ENCODE measurements at places on chromosomes 5 and 9.

DNA sequence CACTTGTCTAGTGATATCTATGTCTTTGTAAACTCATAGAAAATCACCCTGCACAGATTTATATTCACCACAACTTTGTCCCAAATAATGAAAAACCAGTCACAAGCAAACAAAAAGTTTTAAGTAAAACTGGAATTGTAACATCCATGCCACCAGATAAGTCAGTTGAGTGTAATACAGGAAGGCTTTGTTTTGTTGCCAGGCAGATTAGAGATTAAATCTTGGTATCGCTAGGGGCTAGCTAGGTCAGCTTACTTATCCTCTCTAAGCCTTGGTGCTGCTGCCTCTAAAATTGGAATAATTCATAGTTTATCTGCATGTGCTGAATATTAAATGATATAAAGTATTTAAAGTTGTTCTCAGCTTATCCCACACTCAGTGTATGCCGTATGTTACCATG is 1062.5 kb downstream of the CDH9 start:
- DNase-seq, result no peak

DNA sequence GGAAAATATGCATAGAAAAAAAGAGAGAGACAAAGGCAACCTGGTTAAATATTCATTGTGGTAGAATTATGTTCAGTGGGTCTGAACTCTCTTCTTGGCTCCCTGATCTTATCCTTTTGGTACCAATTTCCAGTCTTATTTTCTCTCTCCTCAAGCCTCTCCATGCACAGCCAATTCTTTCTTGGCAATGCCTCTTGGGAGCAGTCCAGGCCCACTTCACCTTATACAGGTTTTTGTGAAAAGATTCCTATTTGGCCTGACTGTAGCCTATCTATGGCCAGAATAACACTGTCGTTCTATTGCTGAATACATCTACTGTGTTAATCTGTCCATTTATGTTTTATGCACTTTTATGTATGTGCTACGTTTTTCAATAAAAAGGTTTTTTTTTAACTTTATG is 2.7 kb downstream of the ELOVL7 start:
- DNase-seq, result no peak

DNA sequence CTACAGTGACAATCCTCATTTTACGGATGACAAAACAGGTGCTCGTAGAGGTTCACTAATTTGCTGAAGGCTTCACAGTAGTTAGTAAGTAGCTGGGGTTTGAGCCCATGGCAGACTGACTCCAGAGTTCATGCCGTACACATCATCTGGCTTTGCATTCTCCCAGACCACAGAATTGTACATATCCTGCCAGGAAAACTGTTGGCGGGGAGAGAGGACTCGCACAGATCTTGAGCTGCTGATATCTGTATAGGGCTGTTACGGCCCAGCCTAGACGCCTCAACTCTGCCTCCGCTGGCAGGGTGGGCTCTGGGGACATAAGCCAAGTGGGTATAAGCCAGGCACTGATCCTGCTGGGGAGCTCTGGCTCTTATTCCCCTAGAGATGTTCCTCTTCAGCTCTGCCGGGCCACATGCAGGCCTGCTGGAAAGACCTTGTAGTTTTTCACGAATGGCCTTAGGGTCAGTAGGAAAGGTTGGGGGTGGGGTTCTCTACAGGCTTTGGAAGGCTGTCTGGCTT is 16.3 kb downstream of the LARP1 start:
- DNase-seq, result no peak

DNA sequence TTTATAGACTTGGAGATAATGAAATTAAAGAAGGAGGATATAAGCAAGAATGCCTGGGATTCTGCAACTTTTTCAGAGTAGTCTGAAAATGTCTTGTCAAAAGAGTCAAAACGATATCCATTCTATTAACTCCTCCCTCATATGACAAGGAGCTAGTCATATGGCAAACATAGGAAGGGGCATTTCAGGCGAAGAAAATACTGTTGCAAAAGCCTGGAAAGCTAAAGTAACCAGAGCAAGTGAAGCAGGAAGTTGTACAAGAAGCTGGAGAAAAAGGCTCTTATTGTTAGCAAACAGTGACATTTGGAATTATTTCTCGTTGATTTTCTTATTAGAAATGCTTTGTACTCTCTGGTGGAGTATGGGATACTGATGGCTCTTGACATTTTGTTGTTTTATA is 94.0 kb upstream of the PTPRD start:
- no peak for DNase-seq

GRCh38 chr5:171979606-171980005 is 26.8 kb downstream of the FBXW11 start:
- DNase-seq, result no peak
